Renal cortical epithelial cell (primary cell): ENCODE measurements at places on chromosomes 1 and 21.

DNA sequence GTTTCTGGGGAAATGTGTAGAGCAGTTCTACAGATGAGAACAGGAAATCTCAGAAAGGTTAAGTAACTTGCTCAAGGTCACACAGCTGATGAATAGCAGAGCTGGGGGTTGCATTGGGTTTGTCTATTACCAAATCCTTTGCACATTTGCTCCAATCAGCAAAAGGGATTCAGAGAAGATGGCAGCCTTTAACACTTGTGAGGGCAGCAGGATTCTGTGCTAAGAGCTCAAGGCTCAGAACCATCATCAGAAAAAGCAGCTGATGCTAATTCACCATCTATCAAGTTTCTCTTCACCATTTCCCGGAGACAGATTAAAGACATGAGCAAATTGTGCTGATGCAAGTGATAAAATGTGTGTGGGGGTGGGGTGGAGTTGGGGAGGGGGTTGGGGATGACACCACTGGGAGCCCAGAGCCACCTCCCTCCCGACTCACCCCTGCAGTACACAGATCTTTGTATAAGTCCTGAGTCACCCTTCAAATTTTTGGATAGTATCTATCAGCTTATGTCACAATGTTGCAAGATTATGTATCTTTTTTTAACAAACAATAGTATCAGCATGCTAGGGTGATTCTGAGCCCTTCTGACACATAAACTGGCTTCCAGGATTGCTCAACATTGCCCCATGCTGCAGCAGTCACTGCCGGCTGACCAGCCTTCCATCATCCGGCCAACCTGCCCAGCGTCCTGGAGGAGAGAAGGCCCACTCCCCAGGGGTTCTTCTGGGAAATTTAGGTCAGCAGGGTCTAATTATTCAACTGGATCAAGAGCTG, 2.8 kb upstream of the SPSB1 start:
- peak; percentile 97 for DNase-seq

- no peak for DNase-seq
Measured at GRCh38 chr1:34885405-34886247, 26.1 kb upstream of the SMIM12 start.

- DNase-seq = peak; percentile 72
Measured at GRCh38 chr1:92784021-92784638, 778 bp downstream of the EVI5 start.

- no peak for DNase-seq
Measured at GRCh38 chr1:24639881-24640280, 3.2 kb upstream of the SRRM1 start.

DNA sequence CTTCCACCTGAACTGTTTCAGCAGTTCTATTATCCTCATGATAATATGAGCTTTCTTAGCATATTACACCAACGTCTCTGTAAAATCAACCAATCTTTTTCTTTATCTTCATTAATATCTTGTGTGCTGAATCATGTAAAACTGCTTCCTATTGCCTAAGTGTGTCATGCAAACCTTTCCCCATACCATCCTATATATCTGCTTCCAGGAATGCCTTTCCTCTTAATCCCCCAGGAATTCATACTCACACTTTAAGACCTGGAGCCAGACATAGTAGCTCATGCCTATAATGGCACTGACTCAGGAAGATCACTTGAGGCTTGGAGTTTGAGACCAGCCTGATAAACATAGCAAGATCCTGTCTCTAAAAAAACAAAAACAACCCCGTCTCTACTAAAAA, 183.9 kb downstream of the NRIP1 start:
- no peak for DNase-seq

GRCh38 chr1:216576234-216576937, 146.8 kb downstream of the ESRRG start:
- no peak for DNase-seq

- no peak for DNase-seq
Measured at GRCh38 chr1:1942753-1943656, 23.9 kb upstream of the TMEM52 start.

DNA sequence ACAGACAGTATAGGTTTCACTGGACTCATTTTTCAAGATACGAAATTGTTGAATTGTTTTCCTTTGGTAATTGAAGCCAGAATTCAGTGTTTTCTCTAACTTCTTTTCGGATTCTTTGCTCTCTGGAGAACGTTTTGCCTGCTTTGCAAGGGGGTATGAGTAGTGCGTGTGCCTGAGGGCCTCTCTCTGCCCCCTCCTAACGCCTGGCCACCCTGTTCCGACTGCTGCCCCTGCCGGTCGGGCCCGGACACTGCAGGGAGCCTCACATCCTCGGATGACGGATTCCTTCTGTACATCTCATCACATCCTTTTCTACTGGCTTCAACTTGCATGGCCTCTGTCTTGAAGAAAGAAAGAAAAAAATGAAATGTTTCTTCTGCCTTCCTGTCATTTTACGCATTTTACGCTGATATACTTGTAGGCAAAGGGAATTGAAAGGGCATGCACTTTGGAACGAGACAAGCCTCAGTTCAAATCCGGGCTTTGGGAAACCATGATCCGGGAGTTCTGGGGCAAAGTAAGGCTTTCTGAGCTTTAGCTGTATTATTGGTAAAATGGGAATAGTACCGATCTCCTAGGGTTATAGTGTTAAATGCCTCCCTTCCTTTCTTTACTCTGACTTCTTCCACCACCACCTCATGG, 65.1 kb downstream of the DISC1 start:
- DNase-seq = peak; percentile 5

DNA sequence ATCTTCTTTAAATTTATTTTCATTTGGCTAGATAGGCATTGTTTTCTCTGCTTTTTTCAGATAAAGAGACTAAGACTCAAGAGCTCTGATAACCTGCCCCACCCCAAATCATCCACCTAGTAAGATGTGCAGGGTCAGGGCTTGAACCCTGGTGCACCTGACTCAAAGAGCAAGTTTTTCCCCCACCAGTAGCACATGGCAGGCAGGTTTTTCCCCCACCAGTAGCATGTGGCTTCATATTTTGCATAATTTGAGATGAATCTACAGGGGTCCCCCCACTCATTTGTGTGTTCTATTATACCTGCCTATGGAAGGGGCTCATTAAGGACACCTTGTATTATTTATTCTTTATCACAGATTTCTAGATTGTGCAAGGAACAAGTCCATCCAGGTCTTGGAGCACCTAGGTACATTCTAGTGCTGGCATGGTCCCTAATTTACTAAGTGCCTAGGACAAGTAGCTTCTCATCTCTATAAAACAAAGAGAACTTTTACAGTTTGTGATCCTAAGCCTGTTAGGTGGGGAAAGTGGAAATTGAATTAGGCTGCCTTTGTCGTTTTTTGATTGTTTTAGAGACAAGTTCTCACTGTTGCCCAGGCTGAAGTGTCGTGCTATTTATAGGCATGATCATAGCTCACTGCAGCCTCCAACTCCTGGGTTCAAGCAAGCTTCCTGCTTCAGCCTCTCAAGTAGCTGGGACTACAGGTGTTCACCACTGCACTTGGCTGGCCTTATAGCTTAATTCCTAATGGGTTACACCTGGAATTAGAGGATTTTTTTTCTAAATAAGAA, 13.2 kb upstream of the CTSE start:
- no peak for DNase-seq

GRCh38 chr1:12643785-12644184, at the start of gene AADACL4:
AADACL4 (plus strand) TSS chr1:12644085; CDS start chr1:12644547, 462 bp downstream.
- no peak for DNase-seq

GRCh38 chr21:44509539-44509938, 30.5 kb downstream of the KRTAP10-1 start:
- no peak for DNase-seq

DNA sequence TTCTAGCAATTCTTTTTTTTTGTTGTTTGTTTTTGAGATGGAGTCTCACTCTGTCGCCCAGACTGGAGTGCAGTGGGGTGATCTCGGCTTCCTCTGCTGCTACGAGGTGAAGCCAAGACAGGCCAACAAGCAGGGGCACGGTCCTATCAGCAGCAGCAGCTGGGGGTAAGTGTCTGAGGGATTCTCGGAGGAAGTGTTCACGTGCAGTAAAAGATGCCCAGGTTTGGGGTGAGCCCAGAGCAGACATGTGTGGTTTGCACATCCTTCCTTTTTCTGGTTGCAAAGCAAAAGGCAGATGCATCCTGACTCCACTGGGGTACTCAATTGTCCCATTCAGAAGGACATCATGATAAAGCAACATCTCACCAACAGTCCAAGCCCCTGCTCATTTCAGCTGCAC, 27.7 kb downstream of the PIGP start:
- DNase-seq = no peak

DNA sequence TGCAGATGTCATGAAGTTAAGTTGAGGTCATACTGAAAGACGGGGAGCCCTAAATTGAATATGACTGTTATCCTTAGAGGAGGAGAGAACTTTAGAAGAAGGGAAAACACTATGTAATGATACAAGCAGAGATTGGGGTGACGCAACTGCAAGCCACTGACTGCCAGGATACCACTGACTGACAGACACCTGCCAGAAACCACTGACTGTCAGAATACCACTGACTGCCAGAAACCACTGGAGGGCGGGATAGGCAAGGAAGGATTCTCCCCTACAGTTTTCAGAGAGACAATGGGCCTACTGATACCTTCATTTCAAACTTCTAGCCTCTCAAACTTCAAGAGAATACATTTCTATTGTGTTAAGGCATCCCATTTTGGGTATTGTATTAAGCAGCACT, 388.7 kb downstream of the USH2A start:
- DNase-seq = peak; percentile 72

DNA sequence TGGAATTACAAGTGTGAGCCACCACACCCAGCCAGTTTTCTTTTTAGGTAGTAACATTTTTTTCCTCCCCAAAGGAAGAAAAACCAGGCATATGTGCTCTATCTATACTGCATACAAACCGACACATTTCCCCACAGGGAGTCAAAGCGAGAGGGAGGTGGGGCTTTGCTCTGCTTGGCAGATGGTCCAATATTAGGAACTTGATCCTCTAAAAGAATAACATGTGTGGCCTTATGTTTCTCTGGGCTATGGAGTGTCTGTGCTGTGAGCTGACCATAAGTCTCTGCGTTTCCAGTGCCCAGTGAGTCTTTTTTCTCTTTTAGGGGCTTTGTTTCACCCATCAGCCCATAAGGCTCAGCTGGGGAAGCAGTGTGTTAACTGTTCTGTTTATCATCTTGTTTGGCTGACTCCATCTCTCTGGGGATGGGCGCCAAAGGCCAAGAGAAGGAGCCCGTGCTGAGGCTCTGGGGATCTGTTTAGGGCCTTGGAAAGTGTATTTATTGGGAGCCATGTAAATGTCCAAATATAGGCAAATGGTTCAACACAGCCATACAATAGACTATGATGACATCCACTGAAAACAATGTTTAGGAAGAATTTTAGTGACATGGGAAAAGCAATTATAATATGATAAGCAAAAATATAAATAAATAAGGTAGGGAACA, 20.2 kb downstream of the LMOD1 start:
- no peak for DNase-seq

DNA sequence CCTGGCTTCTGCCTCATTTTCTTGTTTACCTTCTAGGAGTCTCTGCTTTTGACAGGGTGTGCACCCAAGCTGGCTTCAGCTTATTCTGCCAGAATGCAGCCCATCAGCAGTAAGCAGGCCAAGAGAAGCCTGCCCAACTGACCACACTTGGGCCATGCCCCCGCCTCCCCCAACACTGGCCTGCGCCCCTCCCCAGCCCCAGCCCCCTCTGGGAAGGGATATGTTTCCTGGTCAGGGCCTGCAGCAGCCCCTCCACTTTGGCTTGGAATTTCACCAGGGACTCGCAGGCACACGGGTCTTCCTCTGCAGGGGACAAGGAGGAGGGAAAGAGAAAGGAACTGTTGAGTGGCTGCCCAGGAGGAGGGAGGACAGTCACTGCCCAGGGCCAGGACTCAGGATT, 9.4 kb downstream of the MATN1 start:
- no peak for DNase-seq

DNA sequence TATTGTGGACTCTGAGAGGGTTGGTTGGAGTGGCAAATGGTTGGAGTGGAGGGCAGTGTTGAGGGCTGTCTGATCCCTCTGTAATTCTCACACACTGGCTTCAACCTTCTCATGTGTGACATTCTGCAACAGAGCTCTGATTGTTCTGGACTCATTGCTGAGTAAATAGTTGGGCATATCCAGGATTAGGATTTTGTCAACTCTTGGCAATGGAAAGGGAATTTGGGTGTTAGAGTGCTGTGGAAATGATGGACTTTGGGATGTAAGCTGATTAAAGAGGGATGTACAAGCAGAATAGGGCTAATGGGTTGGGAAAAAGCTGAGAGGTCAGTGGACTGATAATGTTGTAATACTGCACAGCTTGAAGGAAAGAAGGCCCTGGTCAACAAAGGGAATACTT, 16.5 kb downstream of the TLCD4 start:
- no peak for DNase-seq

DNA sequence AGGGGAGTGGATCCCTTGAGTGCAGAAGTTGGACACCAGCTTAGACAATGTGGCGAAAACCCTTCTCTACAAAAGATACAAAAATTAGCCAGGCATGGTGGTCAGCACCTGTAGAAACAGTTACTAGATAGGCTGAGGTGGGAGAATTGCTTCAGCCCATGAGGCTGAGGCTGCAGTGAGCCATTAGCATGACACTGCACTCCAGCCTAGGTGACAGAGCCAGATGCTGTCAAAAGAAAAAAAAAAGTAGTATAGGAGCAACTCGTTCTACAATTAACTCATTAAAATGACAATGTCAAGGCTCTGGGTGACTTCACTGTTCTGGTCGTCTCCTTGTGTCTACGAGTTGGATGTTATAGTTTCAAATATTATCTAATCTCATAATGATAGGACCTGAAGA, 370.6 kb upstream of the NCAM2 start:
- no peak for DNase-seq

DNA sequence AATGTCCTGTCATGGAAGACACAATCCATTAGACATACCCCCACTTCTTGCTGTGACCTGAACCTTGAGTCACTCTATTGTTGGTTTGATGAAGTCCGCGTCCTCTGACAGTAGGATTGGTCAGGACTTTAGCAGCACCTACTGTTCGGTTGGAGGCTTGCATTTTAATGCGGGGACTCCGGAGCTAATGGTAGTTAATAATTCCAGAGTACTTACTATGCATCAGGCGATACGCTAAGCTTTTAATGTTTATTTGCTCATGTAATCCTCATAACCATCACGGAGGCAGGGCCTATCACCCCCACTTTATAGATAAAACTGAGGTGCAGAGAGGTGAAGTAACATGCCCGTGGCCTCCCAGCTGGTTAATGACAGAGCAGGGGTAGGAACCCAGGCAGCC, 7.9 kb upstream of the ELF3 start:
- no peak for DNase-seq

DNA sequence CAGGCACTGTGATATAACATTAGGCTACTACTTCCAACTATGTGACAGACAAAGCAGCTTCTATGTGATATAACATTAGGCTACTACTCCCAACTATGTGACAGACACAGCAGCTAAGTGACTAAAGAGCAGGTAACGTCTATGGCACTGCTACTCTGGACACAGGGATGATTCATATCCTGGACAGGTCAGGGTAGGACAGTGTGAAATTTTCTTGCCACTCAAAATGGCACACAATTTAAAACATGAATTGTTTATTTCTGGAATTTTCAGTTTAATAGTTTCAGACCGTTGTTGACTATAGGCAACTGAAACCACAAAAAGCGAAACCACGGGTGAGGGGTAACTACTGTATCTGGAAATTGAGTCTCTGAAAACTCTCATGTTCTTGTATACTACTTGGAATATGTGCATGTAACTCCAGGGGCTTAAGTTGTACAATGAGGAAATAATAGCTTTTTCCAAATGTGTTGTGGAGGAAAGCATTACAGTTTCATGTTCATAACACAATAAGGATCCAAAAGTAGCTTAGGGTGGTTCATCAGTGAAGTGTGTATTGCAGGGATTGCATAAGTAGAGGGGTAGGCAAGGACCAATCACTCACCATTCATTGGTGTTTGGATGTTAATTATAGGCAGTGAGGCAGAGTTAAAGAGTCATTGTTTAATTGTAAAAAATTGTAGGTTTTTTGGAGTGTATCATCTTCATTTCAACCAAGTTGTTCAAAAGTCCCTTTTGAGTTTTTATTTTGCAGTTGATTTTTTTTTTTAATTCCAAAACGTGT, 5.3 kb downstream of the DTL start:
- DNase-seq = peak; percentile 25
